Right cardiac atrium (tissue), 5 donors: ENCODE measurements at places on chromosomes 6 and 20. TPM values are rescaled to one million over a fixed set of nuclear protein-coding genes. Genes with fewer than 3 reads are reported as not detected.

The EFCAB8 gene
- 0.20 TPM for total RNA-seq

The PM20D2 gene
- total RNA-seq, result 11.8 TPM

The FAM162B gene
- 2.4 TPM for total RNA-seq

DNA sequence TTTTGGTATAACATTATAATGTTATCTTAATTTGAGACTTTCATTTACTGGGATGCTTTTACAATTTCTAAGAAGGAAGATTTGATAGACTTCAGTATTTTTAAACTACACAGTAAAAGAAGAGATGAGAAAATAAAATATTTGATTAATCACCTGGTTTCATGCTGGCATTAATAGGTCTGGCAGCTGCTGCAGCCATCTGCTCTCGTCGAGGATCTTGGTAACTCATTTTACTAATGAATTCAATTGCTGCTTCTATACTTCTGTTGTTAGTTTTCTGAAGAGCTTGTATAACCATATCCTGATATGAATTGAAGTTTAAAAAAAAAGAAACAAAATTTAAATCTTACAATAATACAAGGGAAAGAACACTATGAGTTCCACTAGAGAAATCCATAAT, 23.0 kb downstream of the LATS1 start:
- DNase-seq, result no peak

DNA sequence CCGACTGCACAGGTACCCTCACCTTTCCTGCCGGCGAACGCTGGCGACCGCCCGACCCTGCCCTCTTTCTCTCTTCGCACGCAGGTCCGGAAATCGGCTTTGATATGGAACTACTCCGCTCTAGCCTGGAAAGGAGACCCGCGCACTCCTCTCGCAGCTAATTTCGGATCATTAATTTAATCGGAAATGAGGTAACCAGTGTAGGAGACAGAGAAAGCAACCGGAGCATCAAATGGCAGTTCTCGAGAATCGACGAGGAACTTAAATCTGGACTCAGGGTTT, 949 bp upstream of the ATXN1 start:
- DNase-seq, result no peak

DNA sequence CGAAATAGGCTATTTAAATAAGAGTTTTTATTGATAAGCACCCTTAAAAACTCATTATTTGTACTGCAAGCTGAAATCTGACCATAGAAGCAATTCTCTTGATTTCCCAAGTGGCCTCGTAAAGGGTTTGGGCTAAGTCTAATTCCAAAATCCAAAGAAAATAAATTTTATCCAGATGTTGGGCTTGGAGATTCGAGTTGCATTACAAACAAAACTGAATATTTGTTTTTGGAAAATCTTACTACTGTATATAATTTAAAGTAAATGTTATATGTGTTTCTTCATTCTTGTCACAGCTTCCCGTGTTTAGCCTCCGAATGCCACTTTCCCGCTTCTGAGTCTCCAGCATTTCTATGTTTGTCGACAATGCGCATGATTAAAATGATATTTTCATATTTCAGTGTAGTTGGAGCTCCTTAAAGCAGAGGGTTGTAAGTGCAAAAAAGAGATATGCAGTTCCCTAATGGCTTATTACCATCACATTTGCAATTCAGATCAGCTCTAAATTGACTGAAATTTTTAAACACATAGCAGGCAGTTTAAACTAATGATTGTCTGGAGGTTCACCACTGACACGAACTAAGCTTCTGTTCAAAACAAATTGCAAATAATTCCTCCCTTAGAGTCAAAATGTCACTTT, 47.0 kb downstream of the PRL start:
- no peak for DNase-seq

DNA sequence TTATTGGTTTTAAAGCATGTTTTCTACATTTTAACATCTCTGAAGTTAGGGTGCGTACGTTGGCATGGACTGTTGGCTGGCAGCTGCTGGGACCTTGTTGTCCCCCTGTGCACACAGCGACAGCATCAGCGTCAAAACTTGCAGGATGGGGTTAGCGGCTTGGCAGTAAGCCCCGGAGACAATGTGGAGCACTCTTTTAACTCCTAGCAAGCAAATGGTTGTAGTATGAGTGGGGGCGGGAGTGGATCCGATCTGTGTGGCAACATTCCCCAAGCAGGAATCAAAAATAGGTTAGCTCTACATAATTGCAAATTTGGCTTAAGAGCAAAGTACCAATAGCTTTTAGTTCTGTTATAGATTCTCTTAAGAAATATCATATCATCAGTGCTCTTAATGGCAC, 70.1 kb downstream of the NRN1 start:
- no peak for DNase-seq

DNA sequence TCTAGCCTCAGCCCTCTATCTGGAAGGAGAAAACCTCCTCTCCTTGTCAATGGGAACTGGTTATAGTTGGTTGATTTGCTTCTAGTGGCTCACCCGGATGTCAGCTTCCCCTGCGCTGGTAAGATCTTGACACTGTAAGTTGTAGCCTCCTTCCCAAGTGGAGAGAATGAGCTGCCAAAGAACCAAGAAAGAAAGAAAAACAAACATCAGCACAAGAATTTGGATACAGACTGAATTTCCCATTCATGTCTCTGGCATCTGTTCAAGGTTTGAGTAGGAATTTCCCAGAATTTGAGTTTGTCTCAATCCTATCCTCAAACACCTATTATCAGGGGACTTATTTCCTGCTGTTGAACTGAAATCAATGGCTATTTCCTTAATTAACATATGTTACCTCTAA, 44.1 kb downstream of the ELOVL2 start:
- DNase-seq, result no peak
